ENCODE measurements at places on chromosomes 4 and X.
A peak's percentile ranks its signal among the peaks of the same experiment; 100 is the strongest.

DNA sequence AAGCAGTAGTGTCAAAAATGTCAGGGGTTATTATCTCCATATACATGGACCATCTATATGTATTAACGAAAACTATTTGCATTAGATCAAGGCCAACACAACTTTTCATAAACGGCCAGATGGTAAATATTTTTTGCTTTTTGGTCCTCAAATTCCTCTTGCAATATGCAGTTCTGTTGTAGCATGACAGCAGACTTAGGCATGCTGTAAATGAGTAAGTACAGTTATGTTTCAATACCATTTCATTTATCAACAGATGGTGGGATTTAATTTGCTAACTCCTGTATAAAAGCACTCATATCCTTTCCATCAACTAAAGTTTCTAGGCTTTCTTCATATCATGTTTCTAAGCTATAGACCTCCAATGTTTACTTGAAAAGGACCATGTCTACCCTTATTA, 208.1 kb downstream of the ANKRD50 start:
- no peak overlapping the region for H3K27ac ChIP-seq
- no peaks in the 10 kb centered on the region for H3K36me3 ChIP-seq
- H3K4me3 ChIP-seq, result no peak overlapping the region
- DNase-seq, result no peak

DNA sequence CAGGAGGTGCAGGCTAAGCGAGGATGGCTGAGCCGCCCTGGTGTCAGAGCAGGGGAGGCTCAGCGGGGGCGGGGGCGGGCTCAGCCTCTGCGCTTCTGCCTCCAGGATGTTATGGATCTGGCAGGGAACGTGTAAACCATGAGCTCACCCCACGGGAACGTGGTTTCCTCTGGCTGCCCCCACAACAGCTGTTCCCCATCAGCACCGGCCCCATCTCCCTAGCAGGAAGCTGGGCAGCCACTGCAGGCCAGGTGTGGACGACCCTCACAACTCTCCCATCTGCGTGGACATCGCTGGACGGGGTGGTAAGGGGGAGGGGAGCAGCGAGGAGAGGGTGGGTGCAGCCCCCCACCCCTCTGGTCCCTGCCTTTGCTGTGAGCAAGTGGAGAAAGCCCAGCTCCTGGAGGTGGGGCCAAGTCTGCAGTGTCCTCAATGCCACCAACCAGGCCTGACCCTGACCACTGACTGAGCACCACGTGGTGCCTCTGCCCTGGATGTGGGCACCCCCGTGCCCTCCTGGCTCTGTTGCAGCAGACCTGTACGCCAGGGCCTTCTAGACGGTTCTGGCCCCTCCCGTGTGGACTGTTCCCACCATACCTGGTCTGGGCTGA, 28.1 kb upstream of the SPON2 start:
- no peaks in the 10 kb centered on the region for H3K27me3 ChIP-seq
- no peak overlapping the region for H3K4me3 ChIP-seq
- peak; percentile 82 for DNase-seq
- peaks cover 37% of the 10 kb centered on the region for H3K4me1 ChIP-seq
- H3K36me3 ChIP-seq, result no peaks in the 10 kb centered on the region

DNA sequence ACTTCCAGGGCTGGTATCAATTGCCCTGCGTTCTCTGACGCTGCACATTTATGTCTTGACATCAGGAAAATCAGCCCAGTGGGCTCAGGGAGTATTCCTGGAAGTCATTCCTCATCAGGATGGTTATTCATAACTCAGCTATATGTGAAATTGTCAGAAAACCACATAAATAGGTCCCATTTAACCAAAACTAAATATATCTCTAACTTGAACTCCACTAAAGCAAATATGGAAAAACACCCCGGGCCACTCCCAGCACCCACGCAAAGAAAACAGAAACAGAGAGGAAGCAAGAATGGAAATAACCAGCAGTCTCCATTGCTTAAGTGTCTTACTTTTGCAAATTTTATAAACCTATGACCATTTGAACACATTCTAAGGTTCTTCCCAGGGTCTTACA, 112.0 kb downstream of the IRF2 start:
- no peaks in the 10 kb centered on the region for H3K27me3 ChIP-seq
- H3K4me1 ChIP-seq, result no peaks in the 10 kb centered on the region
- no peak overlapping the region for H3K4me3 ChIP-seq
- H3K36me3 ChIP-seq, result no peaks in the 10 kb centered on the region

GRCh38 chr4:186266729-186267456, 904 bp downstream of the F11 start:
- no peaks in the 10 kb centered on the region for H3K4me1 ChIP-seq
- no peak for DNase-seq
- H3K27me3 ChIP-seq, result peaks cover 4% of the 10 kb centered on the region

GRCh38 chrX:118679290-118679689, 48.1 kb upstream of the IL13RA1 start:
- no peaks in the 10 kb centered on the region for H3K36me3 ChIP-seq
- H3K27ac ChIP-seq, result no peak overlapping the region
- H3K4me3 ChIP-seq, result no peak overlapping the region
- H3K4me1 ChIP-seq, result no peaks in the 10 kb centered on the region
- no peak for DNase-seq

- H3K27ac ChIP-seq, result no peak overlapping the region
- no peaks in the 10 kb centered on the region for H3K36me3 ChIP-seq
- H3K27me3 ChIP-seq, result no peaks in the 10 kb centered on the region
- no peak overlapping the region for H3K4me3 ChIP-seq
- no peak for DNase-seq
These were observed 203.1 kb downstream of the EPHA5 start for GRCh38 chr4:65467068-65467680.

GRCh38 chr4:140718241-140718952, 37.8 kb downstream of the TBC1D9 start:
- H3K27me3 ChIP-seq, result no peaks in the 10 kb centered on the region
- peaks cover 11% of the 10 kb centered on the region for H3K4me1 ChIP-seq
- no peak overlapping the region for H3K4me3 ChIP-seq
- peak overlapping the region; percentile 75 for H3K27ac ChIP-seq
- H3K36me3 ChIP-seq, result no peaks in the 10 kb centered on the region
- DNase-seq, result peak; percentile 45

GRCh38 chrX:135010921-135011320, 11.4 kb downstream of the RTL8B start:
- no peaks in the 10 kb centered on the region for H3K4me1 ChIP-seq
- H3K27ac ChIP-seq, result no peak overlapping the region
- no peaks in the 10 kb centered on the region for H3K27me3 ChIP-seq
- H3K4me3 ChIP-seq, result no peak overlapping the region

- no peaks in the 10 kb centered on the region for H3K36me3 ChIP-seq
- DNase-seq, result no peak
- no peak overlapping the region for H3K4me3 ChIP-seq
- no peak overlapping the region for H3K27ac ChIP-seq
- H3K27me3 ChIP-seq, result no peaks in the 10 kb centered on the region
- no peaks in the 10 kb centered on the region for H3K4me1 ChIP-seq
These were observed 3.3 kb upstream of the OPN1LW start for GRCh38 chrX:154140742-154141141.

DNA sequence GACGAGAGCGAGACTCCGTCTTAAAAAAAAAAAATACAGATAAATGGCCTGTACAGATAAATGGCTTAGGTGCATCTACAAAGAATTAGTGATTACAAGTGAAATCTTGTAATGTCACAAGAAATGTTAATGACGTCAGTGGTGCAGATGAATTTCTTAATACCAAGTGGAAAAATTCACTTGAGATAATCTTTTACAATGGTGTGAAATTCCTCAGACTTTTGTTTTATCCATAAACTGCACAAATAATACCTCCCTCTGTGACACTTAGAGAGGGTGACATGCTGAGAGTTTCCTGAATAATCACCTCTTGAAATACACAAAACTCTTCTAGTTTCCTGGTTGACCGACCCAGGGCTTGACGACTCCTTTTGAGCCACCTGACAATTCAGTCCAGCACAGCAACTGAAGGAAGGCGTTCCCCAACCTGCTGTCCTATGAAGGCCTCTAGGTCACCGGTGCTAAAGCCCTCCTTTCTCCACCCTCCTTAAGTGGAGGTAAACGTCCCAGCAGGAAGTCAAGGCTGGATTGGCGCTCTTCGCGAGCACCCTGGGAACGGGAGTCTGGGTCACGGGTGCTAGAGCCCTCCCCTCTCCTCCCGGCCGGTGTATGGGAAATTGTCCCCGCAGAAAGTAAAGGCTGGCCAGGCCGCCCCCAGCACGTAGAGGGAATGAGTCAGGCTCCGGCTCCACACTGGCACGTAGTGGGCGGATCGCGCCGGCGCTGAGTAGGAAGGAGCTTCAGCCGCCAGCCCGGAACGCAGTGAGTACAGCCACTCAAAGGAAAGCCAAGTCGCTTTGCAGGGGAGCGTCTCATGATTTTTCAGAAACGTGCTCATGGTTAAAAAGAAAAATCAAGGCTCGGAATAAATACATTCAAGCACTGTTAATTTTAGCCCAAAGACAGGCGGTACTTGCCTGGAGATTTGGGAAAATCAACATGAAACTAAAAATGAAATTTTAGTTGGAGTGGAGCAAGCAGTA, at the start of gene TMEM144:
Gene TMEM144, plus strand, starts transcription at position 662 of the 983 bp plus-strand sequence. CDS start 2,182 bp downstream, outside the sequence.
- peak; percentile 87 for DNase-seq
- H3K36me3 ChIP-seq, result no peaks in the 10 kb centered on the region
- H3K27ac ChIP-seq, result peak within 1 kb of the TSS; percentile 77
- H3K4me1 ChIP-seq, result peaks cover 9% of the 10 kb centered on the region
- peak within 1 kb of the TSS; percentile 65 for H3K4me3 ChIP-seq
- H3K27me3 ChIP-seq, result no peaks in the 10 kb centered on the region

DNA sequence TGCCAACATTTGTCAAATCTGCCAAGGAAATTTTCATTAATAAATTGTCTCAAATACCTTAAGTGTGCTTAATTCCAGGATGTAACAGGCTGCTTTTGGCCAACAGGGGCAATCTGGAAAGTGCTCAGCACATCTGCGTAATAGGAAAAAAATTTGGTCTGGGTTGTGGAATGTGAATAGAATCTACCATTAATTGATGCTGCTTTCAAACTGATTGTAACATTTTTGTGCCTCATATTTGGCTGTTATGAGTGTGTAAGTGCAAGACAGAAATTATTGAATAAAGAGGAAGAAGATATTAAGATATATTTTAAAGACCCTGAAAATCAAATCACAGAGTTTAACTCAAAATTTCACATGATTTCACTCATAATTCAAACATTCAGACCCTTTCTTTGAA, 41.1 kb downstream of the REELD1 start:
- peak; percentile 80 for DNase-seq
- H3K27ac ChIP-seq, result peak overlapping the region; percentile 83
- H3K36me3 ChIP-seq, result no peaks in the 10 kb centered on the region
- peaks cover 16% of the 10 kb centered on the region for H3K4me1 ChIP-seq

- no peaks in the 10 kb centered on the region for H3K27me3 ChIP-seq
- peak; percentile 8 for DNase-seq
- H3K36me3 ChIP-seq, result no peaks in the 10 kb centered on the region
- no peak overlapping the region for H3K4me3 ChIP-seq
- peak overlapping the region; percentile 12 for H3K27ac ChIP-seq
These were observed 883.3 kb downstream of the TRIML1 start for GRCh38 chr4:189022440-189023035.

DNA sequence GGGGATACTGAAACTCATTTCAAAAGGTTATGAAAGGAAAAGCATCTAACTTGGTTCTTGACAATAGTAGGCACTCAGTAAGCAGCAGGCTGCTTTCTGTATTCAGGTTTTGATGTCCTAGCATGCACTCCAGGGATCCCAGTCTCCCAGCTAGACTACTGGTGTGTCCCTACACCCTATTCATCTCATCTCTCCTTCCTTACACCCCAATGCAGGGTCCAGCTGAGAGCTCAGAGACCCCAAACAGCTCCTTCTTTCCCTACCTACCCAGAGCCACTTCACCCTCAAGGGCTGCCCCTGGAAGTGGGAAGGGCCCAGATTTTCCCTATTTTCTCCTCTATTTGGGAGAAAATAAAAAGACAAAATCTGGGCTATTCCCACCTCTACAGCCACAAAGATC, 1.6 kb upstream of the EFNB1 start:
- H3K27ac ChIP-seq, result no peak overlapping the region
- H3K4me1 ChIP-seq, result peaks cover 16% of the 10 kb centered on the region
- DNase-seq, result no peak
- no peaks in the 10 kb centered on the region for H3K36me3 ChIP-seq

DNA sequence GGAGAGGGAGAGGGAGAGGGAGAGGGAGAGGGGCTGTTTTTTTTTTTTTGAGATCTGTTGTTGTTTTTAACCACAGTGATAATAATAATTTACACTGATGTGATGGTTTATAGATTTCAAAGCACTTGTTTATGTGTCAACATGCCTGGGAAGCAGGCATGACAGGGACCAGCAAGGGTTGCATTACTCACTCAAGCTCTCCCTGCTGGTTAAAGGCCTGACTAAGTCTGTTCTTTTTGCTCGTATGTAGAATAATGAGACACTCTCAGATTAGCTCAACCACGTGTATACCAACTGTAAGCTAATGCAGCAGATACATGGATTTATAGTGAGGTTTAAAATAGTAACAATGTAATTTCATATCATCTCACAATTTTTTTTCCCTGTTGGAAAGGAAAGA, 134.6 kb upstream of the BOD1L1 start:
- no peak overlapping the region for H3K4me3 ChIP-seq
- H3K27me3 ChIP-seq, result no peaks in the 10 kb centered on the region
- no peaks in the 10 kb centered on the region for H3K4me1 ChIP-seq
- H3K27ac ChIP-seq, result no peak overlapping the region

DNA sequence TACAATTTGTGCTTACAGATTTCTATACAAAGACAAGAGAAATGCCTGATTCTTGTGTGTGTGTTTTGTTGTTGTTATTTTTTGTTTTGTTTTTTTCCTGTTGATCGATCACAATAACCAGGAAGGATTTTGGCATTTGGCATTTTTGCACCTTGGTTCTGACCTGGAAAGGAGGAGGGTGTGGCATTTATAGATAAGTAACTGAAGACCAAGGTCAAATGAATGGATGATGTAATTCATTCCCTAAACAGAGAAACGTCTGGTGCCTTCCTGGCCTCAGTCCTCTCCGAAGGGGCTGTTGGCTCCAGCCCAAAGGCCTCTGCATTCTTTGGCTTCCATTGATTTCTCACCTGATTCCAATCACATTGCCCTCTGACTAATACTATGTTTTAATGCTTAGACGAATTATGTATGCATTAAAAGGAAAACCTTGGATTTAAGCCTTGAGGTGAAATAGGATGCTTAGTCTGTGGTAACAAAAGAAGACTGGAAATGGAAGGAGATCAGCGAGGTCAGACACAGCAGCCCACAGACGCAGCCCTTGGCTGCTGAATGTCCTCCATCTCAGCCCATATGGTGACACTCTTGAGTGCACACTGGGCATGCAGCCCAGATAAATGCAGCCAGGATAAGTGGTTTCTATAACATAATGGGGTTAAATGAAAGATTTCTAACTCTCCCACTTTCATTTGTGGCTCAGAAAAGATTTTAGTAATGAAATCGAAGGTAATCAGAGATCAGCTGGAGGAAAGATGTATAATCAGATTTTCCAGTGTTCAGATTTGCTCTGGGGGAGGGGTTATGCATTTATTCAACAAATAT, 60.5 kb upstream of the TRIM2 start:
- peaks cover 20% of the 10 kb centered on the region for H3K4me1 ChIP-seq
- no peak overlapping the region for H3K27ac ChIP-seq
- DNase-seq, result peak; percentile 74
- no peaks in the 10 kb centered on the region for H3K36me3 ChIP-seq
- no peaks in the 10 kb centered on the region for H3K27me3 ChIP-seq

All from astrocyte (in vitro differentiated cells and primary cell).